Memory B cell (primary cell): ENCODE measurements at places on chromosomes 3 and 15.

GRCh38 chr3:65953881-65954733 is 84.6 kb downstream of the MAGI1 start:
- no peak for DNase-seq

GRCh38 chr3:173009410-173009809 is 131.6 kb downstream of the SPATA16 start:
- no peak for DNase-seq

DNA sequence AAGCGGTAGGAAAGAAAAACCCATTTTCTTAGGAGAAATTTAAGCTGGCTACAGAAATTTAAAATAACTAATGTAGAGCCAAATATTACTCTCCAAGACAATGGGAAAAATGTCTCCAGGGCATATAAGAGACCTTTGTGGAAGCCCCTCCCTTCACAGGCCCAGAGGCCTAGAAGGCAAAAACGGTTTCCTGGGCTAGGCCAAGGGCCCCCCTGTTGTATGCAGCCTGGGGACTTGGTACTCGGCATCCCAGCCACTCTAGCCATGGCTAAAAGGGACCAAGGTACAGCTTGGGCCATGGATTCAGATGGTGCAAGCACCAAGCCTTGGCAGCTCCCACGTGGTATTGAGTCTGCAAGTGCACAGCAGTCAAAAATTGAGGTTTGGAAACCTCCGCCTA is 90.1 kb downstream of the CGGBP1 start:
- no peak for DNase-seq

DNA sequence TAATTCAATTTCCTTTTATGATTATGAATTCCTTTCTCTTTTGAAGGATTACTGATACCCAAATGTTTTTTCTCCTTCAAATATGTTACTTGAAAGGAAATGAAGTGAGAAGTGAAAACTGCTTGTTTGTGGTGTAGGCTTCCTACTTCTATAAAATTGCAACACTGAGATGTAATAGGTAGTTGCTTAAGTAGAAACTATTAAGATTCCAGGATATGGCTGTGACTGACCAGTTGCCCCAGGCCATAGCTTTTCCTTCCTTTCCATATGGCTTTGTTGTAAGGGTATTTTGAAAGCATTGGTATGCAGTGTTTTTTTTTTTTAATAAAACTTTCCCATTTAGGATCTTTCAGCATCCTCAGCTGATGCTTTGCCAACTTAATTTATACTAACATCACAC is 28.5 kb downstream of the DNAJC13 start:
- no peak for DNase-seq

DNA sequence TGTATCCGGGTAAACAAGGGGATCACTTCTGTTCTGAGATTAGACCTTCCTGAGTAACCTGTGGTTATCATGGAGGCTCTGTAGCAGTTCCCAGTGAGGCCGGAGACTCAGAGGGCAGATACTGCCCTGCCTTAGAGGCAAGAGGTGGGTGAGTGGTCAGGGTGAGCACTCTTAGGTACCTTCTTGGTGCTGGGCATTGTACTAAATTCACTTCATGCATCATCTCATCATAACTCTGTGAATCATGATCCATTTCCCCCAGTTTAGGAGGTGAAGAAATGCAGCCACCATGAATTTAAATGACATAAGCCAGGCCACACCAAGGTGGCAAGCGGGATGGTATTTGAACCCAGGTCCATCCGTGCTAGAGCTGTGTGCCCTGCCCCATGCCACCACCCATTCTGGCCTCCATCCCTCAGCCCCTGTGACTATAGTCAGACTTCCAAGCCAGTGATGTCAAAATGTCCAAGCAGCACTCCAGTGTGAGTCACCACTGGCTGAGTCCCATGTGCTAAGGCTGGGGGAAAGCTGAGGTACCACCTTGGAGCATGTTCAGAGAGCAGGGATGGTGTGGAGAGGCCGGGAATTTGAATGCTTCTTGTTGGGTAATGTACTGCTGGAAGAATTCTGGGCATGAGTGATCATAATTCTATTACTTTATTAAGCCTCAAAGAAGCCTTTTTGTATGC is 88.8 kb downstream of the EPHB1 start:
- DNase-seq, result no peak
